Right renal cortex interstitium (tissue), 3 donors: ENCODE measurements at places on chromosomes 16 and 17. TPM values are rescaled to one million over a fixed set of nuclear protein-coding genes. Genes with fewer than 3 reads are reported as not detected.

GRCh38 chr17:70261170-70261569 is 91.8 kb downstream of the KCNJ2 start:
- no peak for DNase-seq

DNA sequence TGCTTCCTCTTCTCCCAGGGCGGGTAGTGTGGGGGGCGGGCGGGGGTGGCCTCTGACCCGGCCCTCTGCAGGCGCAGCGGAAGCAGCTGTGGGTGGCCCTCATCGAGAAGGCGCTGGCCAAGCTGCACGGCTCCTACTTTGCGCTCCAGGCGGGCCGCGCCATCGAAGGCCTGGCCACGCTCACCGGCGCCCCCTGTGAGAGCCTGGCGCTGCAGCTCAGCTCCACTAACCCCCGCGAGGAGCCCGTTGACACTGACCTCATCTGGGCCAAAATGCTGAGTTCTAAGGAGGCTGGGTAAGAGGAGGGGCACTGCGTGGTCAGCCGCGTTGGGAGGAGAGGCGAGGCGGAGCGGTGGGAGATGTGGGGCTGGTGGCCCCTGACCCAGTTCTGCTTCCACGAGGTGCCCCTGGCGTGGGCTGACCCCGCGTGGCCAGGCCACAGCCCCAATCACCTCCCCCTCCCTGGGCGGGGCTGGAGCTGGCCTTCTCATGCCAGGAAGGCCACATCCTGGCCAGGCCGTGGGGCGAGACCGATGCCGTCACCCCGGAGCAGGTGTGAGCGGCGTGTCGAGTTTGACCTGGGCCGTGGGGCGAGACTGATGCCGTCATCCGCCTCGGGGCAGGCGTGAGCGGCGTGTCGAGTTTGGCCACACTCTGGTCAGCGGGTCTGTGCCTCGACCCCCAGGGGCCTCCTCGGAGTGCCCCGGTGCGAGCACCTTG is 10.5 kb upstream of the PRR35 start:
- DNase-seq, result no peak

BRICD5 gene
- polyA plus RNA-seq, result 4.1 TPM

PLA2G10 gene
- 0.57 TPM for polyA plus RNA-seq

ZG16 gene
- 0.06 TPM for polyA plus RNA-seq
